Neural cell (in vitro differentiated cells): ENCODE measurements at places on chromosomes 3 and 15. TPM values are rescaled to one million over a fixed set of nuclear protein-coding genes. Genes with fewer than 3 reads are reported as not detected.

C3orf85 gene
- polyA plus RNA-seq: not detected in 2 replicates

CP gene
- not detected in 2 replicates for polyA plus RNA-seq

TMEM108 gene
- 2.1 and 2.9 TPM in 2 replicates for polyA plus RNA-seq

MYZAP gene
- 0.16 TPM in 1 of 2 replicates, not detected in the other for polyA plus RNA-seq

SLC9A9 gene
- polyA plus RNA-seq: 0.22 and 0.54 TPM in 2 replicates

SOX14 gene
- not detected in 2 replicates for polyA plus RNA-seq

WDR93 gene
- 0.41 TPM in 1 of 2 replicates, not detected in the other for polyA plus RNA-seq

FRMD5 gene
- polyA plus RNA-seq: 25.8 and 27.8 TPM in 2 replicates

CHRNA3 gene
- 2.4 TPM in 2 replicates for polyA plus RNA-seq

SH3GL3 gene
- polyA plus RNA-seq: 85.8 and 104 TPM in 2 replicates

C3orf80 gene
- polyA plus RNA-seq: 0.57 and 0.68 TPM in 2 replicates

MAP1A gene
- 3.4 and 5.1 TPM in 2 replicates for polyA plus RNA-seq

MYO5A gene
- polyA plus RNA-seq: 43.8 and 45.2 TPM in 2 replicates

PTPN9 gene
- polyA plus RNA-seq: 24.0 and 33.1 TPM in 2 replicates

GPR149 gene
- polyA plus RNA-seq: 10.7 and 10.9 TPM in 2 replicates

ATR gene
- 26.1 and 27.6 TPM in 2 replicates for polyA plus RNA-seq

SENP8 gene
- polyA plus RNA-seq: 3.2 and 7.4 TPM in 2 replicates

C3orf49 gene
- polyA plus RNA-seq: not detected in 2 replicates

RTP3 gene
- polyA plus RNA-seq: not detected in 2 replicates

ATP13A5 gene
- 0.28 TPM in 1 of 2 replicates, not detected in the other for polyA plus RNA-seq

SPATA12 gene
- not detected in 2 replicates for polyA plus RNA-seq

CGNL1 gene
- 0.26 TPM in 1 of 2 replicates, not detected in the other for polyA plus RNA-seq

CYP11A1 gene
- not detected in 2 replicates for polyA plus RNA-seq

GADL1 gene
- polyA plus RNA-seq: not detected in 2 replicates

ADAMTS7 gene
- polyA plus RNA-seq: 31.5 and 37.7 TPM in 2 replicates

TYRO3 gene
- polyA plus RNA-seq: 11.6 and 12.1 TPM in 2 replicates

CPNE4 gene
- polyA plus RNA-seq: 0.12 and 0.59 TPM in 2 replicates

C15orf62 gene
- polyA plus RNA-seq: not detected in 2 replicates

TNNC1 gene
- 2.2 TPM in 1 of 2 replicates, not detected in the other for polyA plus RNA-seq

MESP2 gene
- polyA plus RNA-seq: not detected in 2 replicates

TNK2 gene
- 16.3 and 22.4 TPM in 2 replicates for polyA plus RNA-seq

GPR62 gene
- polyA plus RNA-seq: not detected in 2 replicates
